SK-N-SH treated with all-trans-retinoic acid at 6 μM for 48 hours (cell line): ENCODE measurements at places on chromosomes 16 and 17.

DNA sequence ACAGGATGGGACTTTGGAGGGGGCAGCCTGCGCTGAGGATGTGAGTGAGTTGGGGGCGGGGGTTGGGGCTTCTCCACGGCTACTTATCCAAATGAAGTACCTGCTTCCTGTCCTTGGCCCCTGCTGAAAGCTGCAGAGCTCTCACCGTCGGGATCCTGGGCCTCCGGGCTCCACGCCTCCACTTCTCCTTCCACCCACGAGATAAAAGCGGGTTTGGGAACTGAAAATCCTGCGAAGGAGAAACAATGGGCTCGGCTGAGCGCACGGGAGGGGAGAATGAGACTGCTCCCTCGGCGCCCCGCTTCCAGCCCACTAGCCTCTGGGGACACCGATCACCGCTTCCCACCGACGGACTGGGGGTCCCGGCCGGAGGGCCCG, 486 bp downstream of the ZNF785 start:
- ATAC-seq, result no peak

GRCh38 chr17:68047153-68047846, 11.8 kb downstream of the KPNA2 start:
- ATAC-seq, result no peak

- no peak for ATAC-seq
Measured at GRCh38 chr17:39705786-39706348, 6.0 kb downstream of the ERBB2 start.

- no peak for ATAC-seq
Measured at GRCh38 chr17:19376811-19377210, 1.5 kb upstream of the MAPK7 start.

DNA sequence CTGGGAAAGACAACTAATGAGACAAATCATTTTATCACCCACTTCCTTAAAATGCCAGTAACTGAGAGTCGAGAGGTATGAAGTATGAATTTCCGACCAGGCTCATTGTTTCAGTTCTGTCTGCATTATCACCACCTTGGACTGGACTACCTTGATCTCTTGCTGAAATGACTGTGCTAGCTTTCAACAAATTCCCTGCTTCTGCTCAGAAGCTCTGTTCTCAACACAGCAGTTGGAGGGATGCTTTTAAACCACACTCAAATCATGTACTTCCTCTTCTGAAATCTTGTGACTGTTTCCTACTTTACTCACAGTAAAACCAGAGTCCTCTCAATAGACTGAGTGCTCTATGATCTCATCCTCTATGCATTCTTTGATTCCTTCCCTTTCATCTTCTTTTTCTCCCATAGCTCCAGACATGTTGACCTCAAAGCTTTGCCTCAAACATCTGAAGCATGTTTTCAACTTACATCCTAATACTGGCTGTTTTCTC, 195.8 kb downstream of the KCNJ2 start:
- peak; percentile 93 for ATAC-seq

GRCh38 chr17:57490111-57490845, 234.0 kb downstream of the MSI2 start:
- ATAC-seq, result no peak; the same call in 2 of the 3 replicates

DNA sequence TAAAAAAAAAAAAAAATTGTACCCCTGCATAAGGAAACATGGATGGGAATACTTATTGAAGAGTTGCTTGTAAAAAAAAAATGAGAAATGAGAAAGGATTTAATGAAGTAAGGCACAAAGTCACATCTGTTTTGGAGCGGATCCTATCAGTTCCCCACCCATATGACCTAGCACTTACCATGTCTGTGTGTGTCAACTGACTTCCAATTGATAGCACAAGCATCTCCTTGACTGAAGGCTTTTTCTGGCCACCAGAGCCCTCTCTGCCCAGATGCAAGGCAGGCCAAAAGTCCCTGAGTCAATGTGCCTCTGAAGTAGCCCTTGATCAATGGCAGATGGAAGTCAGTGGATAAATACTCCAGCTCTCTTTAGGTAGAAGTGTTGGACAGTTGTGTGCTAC, 13.4 kb upstream of the NLK start:
- ATAC-seq, result no peak

DNA sequence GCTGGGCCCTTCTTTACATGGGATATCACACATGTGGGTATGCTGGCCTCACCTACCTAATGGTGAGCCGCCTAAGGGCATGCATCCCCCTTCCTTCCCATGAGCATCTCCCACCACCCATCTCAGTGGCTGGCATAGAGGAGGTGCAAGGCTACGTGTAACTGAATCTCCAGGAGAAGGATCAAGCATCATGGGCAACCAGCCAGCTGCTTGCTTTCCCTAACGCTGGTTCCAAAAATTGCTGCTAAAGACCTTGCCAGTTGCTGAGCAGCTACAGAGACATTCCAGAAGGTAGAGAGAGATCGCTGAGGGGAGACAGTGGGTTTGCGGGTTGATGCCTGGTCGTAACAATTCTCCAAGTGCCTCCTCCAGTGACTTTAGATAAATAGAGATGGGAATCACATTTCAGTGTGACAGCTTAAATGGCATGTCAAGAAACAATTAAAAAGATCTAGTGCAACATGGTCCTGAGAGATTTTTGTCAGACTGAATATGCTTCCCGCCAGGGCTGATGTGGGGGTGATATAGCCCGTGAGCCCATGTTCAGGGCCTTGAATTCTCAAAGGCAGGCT, 378.4 kb upstream of the CDH5 start:
- no peak for ATAC-seq

- ATAC-seq, result no peak
Measured at GRCh38 chr17:9513266-9513665, 62.4 kb downstream of the STX8 start.

- no peak for ATAC-seq
Measured at GRCh38 chr16:69660166-69660565, 66.2 kb downstream of the NQO1 start.

GRCh38 chr17:8029121-8029520, 9.7 kb upstream of the ALOX15B start:
- no peak for ATAC-seq

DNA sequence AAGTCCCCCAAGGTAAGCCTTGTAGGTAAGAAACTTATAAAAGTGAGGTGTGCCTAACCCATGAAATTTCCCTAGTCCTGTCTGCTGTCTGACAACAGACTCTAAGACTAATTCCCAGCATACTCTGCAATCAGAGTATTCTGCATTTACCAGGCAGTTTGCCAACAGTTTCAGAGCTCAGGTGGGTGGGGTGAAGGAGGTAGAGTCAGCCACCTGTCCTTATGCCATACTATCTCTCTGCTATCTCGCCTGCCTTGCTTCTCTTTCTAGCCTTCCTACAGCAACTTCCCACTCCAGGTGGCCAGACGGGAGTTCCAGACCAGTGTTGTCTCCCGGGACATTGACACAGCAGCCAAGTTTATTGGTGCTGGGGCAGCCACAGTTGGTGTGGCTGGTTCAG, 2.3 kb downstream of the ATP5MC1 start:
- ATAC-seq, result no peak

GRCh38 chr16:83681381-83681956, 126.3 kb upstream of the HSBP1 start:
- no peak for ATAC-seq

GRCh38 chr17:46121841-46122485, 71.3 kb downstream of the KANSL1 start:
- ATAC-seq, result no peak

DNA sequence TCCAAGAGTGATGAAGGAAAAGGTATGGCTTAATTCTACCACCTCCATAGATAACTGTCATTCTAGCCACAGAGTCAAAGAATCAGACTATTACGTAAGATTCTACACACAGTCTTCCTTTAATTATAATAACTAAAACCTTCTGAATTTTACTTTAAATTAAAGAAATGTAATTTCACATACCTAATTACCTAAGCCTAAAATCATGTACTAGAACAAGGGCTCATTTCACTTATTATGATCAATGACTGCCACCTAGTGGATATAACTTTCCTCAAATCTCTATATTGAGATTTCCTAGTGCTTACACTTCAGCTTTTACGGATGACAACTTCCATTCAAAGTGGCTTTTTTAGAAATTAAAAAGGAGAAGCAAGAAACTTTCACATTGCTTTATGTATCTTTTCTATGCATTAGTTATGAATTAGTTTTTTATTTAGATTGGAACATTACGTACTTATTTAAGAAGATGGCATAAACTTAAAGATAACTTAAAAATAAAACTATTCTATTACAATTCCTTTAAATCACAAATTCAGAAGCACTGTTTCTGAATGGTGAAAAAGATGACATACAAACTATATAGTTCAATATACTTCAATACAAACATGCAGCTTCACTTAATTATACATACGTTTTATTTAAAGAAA, 18.2 kb upstream of the ABCA10 start:
- ATAC-seq, result peak; percentile 89

DNA sequence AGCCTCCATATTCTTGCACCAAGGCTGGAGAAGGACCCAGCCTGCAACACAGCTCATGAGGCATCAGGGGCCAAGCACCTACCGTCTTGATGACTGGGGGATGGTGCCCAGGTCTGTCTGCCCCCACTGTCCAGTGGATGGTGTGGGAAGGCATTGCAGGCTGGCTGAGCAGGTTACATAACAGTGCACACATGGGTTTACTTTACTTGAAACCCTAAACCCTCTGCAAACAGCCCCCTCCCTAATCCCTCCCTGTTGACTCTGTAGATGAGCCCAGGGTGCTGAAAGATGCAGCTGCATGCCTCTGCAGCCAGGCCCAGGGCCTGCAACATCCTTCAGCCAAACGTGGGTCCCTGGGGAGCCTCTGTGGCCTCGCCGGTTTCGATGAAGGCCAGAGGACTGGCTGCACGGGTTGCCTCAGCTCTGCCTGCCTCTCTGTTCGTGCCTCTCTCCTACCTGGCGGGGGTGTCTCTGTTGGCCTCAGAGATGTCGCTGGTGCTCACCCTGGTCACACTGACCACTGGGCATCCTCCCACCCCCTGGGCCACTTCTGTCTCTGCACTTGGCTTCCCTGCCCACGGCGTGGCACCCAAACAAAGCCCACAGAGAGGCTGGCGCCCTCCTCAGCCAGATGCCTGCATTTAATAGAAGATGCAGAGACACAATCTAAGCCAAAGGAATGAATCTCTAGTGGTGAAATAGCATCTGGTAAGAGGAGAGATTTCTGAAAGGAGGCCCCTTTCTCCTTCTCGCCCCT, 95.1 kb downstream of the METRNL start:
- peak; percentile 65 for ATAC-seq

DNA sequence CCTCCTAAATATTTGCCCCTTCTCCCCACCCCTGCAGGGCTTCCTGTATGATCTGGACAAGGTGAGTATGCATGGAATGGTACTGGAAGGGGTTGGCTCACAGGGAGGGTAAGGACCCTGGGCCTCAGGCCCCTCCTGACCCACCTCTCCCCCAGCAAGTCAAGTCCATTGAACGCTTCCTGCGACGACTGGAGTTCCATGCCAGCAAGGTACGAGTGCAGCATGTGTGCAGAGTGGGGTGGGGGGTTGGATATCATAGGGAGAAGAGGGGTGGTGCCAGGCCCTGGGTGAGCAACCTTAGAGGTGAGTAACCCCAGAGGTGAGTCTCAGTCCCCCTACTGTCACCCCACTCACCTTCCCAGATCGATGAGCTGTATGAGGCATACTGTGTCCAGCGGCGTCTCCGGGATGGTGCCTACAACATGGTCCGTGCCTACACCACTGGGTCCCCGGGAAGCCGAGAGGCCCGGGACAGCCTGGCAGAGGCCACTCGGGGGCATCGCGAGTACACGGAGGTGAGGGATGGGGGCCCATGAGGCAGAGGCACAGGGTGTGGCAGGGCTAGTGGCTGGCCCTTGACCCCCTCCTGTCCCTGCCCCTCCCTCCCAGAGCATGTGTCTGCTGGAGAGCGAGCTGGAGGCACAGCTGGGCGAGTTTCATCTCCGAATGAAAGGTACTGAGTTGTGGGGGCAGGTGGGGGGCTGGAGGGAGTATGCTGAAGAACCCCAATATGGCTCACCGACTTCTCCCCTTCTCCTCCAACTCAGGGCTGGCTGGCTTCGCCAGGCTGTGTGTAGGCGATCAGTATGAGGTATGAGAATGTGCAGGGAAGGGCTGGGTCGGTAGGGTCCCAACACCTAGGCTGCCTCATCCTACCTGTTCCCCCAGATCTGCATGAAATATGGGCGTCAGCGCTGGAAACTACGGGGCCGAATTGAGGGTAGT, 11.3 kb downstream of the RIPOR1 start:
- no peak for ATAC-seq

DNA sequence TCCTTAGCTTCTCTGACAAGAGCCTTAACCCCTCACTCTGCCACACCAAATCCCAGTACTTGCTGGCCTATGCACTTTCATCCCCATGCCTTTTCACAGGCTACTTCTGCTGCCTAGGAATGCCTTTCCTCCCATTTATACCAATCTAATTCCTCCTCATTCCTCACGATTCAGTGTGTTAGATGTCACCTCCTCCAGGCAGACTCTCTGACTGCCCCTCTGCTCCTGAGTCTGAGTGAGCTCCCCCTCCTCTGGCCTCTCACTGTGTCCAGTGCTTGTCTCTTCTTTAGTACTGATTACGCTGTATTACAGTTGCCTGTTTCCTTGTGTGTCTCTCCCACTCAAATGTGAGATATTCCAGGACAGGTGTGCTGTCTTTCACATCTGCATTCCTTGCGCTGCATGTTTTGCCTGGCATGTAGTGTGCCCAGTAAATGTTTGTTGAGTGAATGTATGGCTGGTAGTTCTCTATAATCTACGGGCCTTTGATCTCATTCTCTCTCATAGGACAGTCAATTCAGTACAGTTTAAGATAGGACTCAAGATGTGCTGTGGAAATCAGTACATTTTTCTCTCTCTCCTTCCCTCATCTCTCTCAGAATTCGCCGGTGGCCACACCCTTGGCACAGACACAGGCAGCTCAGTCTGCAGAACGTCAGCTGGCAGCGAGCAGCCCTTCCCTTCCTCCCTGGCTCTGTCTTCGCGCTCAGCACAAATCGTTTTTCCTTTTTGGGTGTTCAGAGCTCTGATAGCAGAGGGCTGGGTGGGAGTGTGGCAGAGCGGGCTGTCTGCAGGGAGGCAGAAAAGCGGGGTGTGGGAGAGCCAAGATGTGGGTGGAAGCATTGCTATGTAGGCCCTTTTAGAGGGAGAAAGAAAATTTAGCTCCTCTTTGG, 18.5 kb downstream of the ARL4D start:
- ATAC-seq, result peak; percentile 71

- ATAC-seq, result no peak
Measured at GRCh38 chr17:56144223-56144622, 9.1 kb upstream of the ANKFN1 start.

DNA sequence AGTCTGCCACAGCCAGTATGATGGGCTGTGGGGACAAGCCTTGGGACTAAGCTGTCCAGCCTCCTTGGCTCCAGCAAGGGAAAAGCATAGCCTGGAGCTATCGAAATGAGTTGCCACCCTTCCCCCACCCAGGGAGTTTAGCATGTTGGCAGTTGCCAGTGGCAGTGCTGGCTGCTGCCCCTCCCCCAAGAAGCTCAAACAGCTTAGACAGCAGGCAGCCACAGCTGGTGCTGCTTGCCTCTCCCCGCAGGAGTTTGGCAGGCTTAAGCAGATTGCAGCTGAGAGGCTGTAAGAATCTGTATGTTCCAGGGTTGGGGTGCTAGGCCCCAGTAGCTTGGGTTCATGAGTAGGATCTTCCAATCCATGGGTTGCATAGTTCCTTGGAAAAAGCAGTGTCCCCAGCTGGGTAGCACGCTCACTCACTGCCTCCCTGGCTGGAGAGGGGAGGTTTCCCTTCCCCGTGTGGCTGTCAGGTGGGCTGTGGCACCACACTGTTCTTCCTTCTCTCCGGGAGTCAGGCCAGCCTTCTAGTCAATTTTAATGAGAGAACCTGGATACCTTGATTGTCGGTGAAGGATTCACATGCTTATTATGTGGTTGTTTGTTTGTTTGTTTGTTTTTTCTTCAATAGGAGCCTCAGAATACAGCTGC, 506.1 kb downstream of the CDH11 start:
- ATAC-seq, result no peak
